Retina (tissue), 1 donor: ENCODE measurements at places on chromosomes 4 and X.

DNA sequence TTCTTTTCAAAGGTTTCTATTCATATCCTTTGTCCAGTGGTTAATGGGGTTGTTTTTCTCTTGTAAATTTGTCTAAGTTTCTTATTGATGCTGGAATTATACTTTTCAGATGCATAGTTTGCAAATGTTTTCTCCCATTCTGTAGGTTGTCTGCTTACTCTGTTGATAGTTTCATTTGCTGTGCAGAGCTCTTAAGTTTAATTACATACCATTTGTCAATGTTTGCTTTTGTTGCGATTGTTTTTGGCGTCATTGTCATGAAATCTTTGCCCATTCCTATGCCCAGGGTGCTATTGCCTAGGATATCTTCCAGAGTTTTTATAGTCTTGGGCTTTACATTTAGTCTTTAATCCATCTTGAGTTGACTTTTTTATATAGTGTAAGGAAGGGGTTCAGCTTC, 21.2 kb upstream of the UGT8 start:
- DNase-seq, result no peak

GRCh38 chrX:123817288-123817894, 42.5 kb upstream of the XIAP start:
- no peak for DNase-seq

- DNase-seq, result no peak
Observed at GRCh38 chr4:183409934-183410333, 34.5 kb upstream of the CDKN2AIP start.

DNA sequence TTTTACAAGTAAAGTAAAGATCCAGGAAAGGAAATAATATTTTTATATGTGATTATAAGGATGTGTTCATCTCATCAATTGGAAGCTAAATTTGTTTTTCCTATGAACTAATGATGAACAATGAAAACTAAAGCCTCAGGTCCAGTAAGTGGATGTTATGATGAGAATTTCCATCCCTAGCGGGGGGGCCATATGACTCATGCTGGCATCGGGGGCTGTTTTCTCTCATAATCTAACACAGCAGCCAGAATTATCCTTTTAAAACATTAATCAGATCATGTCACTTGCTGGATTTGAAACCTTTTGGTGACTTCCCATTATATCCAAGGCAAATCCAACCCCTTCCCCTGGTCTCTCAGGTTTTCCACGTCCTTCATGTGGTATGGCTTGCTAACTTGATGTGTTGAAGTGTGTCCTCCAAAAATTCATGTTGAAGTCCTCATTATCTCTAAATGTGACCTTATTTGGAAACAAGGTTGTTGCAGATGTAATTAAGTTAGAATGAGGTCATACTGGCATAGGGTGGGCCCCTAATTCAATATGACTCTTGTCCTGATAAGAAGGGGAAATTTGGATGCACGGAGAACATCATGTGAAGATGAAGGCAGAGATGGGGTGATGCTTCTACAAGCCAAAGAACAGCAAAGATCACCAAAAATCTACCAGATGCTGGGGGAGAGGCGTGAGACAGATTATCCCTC, 96.8 kb downstream of the AKAP4 start:
- no peak for DNase-seq

DNA sequence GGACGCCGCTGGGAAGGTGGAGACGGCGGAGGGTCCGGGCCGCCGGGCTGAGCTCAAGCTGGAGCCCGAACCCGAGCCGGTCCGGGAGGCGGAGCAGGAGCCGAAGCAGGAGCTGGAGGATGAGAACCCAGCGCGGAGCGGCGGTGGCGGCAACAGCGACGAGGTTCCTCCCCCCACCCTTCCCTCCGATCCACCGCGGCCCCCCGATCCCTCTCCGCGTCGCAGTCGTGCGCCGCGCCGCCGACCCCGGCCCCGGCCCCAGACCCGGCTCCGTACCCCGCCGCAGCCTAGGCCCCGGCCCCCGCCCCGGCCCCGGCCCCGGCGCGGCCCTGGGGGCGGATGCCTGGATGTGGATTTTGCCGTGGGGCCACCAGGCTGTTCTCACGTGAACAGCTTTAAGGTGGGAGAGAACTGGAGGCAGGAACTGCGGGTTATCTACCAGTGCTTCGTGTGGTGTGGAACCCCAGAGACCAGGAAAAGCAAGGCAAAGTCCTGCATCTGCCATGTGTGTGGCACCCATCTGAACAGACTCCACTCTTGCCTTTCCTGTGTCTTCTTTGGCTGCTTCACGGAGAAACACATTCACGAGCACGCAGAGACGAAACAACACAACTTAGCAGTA, 483 bp downstream of the USP27X start:
- DNase-seq, result no peak

DNA sequence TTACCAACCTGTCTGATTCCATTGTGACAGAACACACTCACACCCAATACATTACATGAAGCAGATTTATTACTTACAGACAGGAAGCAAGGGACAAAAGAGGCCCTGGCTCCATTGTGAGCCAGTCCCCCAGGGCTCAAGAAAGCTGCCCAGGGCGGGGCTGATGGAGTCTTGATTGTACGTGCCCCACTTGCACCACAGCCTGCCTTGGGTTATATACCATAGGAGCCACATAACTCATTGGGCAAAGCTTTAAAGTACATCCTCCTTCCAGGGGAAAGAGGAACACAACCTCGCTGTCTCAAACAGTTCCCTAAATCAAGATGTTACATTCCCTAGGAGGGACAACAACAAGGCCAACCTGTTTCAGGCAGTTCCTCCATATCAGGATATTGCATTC, 3.4 kb upstream of the ZRSR2 start:
- no peak for DNase-seq

- DNase-seq, result no peak
Observed at GRCh38 chr4:87865288-87865687, 32.5 kb downstream of the MEPE start.
